GM04503 (cell line): ENCODE measurements at places on chromosomes 11 and 22.

DNA sequence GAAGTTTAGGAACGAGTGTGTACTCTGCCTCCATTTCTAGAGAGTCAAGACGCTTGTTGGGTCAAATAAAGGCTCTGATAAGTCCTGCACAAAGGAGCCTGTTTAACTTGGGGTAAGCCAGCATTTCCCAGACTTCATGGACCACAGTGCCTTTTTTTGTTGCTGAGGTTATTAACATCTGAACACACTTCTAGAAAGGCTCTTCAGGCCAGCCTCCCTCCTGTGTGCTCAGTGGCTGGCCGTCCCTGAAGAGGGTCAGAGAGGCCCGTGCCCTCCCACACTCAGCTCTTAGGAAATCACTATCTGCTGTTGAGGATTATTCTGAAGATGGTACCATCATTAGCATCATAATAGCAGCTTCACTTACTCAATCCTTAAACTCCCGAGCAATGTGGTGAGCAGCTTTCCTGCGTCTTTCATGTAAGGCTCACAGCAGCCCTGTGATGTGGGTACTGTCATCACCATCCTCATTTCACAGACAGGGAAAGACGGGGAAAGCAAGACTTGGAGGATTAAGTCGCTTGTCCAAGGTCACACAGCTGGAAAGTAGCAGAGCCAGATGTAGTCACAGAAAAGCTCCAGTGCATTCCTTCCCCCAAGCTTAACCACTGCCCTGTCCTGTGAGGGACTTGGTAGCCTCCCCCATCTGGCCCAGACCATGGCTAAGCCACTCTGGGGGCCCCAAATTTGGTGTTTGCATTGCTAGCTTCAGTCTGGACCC lies 71.3 kb downstream of the TSPAN18 start:
- DNase-seq: no peak

DNA sequence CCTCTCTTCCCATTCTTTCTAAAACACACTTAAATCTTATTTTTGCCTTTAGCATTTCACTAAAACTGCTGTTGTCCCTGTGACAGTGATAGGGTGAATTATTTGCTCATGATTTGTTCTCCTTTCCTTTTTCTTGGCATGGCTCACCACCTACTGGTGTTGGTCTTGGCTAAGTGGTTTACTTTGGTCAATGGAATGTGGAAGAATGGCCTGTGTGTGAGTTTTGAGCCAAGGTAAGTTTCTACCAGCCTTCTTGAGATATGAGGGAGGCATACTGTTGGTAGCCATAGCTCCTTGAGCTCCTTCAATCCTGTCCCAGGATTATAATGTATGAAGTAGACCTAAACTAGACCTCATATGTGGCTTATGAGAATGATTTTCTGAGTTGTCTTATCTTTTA lies 506.3 kb upstream of the RAG2 start:
- DNase-seq: no peak

DNA sequence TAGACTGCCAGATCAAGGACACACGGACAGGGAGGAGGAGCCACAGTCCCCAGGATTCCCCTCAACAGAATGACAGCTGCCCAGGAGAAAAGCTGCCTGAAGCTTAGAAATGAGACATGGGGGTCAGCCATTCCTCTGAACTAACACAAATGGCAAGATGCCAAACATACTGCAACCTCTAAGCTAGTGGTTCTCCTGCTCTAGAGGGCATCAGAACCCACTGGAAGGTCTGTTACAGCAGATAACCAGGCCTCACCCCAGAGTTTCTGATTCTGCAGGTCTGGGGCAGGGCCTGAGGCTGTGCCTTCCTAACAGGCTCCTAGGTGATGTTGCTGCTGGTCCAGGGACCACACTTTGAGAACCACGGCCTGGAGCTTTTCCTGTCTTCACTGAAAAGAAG lies 28.6 kb upstream of the BID start:
- DNase-seq: no peak

DNA sequence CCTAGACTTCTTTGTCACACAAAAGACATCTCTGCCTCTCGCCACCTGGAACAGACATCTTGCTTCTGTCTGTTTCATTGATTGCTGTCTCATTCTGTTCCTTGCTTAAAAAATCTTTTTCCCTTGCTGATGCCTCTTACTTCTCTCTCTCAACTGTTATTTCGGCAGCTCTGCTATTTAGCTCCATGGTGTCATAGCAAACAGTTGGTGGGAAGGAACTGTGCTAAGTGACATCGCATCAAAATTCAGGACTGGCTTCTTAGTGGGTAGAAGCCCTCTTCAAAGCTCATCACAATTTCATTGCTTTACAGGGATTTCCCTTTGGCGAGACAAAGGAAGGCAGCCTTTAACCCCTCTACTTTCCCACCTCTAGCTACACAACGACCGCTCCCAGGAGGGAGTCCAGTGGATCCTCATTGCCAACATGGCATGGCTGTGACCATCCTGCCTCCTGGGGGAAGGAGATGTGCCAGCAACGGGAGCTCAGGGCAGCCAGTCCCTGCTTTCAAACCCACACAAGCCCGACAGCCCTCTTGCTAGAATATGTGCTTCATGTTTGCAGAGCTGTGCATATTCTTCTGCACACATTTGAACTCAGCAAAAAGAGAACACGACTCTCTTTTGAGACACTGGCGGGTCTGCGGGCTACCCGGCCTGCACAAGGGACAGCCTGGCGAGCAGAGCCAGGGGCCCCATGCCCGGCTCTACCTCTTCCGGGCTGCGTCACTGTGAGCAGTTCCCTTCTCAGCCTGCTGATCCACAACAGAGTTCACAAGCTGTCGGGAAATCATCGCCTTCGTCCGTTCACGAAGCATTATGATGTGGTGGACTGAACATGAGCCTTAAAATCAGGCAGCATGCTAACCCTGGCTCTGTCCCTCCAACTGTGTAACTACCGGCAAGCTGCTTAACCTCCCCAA lies 51.1 kb upstream of the JAM3 start:
- no peak for DNase-seq

GRCh38 chr22:49499433-49500075 lies 328.1 kb downstream of the BRD1 start:
- DNase-seq: no peak

DNA sequence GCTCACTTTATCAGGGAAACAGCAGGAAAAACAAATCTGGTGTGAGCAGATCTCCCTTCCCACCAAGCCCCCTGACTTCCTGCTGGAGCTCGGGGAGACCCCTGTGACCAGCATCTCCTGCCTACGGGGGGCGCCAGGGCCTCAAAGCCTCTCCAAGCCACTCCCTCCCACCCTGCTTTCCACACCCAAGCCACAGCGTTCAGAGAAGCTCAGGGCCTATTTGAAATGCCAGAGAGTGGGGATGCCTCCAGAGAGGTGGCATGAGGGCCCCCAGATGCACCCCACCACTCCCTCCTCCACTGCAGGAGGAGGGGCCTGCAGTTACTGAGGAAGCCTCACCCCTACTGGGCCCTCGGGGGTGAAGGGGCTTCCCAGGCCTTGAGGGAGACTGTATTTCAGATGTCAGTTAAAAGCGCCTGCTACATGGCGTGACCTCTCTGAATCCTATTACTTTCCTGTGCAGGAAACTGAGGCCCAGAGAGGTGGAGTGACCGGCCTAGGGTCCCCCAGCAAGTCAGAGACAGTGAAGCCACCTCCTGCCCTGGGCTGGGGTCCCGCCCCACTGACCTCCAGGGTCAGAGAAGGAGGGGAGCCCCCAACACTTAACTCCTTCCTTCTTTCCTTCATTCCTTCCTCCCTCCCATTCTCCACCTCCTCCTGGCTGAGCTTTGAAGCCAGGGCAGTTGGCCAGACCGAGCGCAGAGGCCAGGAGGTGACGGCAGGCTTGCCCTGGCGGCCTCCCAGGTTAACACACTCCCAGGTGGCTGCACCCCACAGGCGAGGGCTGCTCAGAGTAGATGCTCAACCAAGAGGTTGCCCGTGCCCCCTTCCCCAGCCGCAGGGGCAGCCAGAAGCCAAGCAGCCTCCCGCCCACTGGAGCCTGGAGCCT lies 6.0 kb upstream of the CDKN1C start:
- no peak for DNase-seq

DNA sequence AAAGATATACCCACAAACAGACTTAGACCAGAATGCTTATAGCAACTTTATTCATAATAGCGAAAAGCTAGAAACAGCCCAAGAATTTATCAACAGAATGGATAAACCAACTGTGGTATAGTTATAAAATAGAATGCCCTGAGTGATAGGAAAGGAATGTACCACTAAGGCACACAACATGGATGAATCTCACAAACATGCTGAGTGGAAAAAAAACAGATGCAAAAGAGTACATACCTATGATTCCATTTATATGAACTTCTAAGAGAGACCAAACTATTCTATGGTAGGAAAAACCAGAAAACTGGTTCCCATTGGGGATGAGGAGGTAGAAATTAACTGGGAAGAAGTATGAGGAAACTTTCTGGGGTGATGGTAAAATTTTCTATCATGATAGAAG lies 40.4 kb upstream of the GRIK4 start:
- DNase-seq: peak; percentile 79

DNA sequence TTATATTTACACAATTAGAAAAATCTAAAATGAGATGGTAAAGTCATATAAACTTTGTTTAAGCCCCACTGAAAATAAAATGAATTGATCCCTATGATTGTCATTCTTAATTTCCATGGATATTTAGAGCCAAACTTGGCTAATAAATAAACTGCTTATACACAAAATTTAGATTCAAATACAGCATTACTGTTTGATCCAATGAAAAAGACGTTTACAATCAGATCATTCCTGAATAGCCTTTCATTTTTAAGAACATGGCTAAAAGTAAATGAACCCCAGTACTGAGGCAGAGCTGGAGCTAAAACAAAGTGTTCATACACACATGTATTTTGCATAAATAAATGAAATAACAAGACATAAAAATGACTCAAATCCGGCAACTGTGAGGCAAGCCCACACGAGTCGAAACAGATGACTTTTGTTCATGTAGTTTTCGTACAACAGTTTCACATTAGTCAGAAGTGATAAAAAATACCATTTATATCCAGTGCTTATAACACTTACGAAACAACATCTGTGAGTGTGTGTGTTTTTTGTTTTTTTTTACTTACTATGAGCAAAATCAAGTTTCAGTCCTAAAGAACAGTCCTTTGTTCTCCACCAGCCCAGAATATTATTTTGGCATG lies 386.5 kb downstream of the SOX6 start:
- DNase-seq: peak; percentile 49

GRCh38 chr11:8371516-8371884 lies 107.8 kb upstream of the LMO1 start:
- DNase-seq: no peak

GRCh38 chr11:35387111-35387982 lies 32.0 kb downstream of the SLC1A2 start:
- no peak for DNase-seq

DNA sequence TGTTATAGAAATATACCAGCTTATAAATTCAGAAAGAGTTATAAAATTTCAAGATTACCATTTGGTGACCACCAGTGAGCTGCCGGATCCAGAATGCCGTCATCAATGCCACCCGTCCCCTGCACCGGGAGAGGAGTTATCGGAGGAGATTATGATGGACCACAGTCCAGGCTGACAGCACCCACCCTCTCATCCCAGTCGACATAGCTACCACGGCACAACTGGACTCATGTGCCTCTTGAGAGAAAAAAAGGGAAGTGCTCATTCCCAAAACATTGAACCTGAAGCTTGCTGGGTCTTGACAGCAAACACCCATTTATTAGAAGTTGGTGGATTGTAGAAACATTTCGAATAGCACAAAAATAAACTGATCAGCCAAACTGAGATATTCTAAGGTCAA lies 1331.5 kb downstream of the TBC1D22A start:
- DNase-seq: no peak

GRCh38 chr11:120517390-120517761 lies 5.8 kb downstream of the GRIK4 start:
- DNase-seq: no peak

- DNase-seq: peak; percentile 39
Observed at GRCh38 chr11:76577226-76577920, 93.2 kb downstream of the LRRC32 start.

DNA sequence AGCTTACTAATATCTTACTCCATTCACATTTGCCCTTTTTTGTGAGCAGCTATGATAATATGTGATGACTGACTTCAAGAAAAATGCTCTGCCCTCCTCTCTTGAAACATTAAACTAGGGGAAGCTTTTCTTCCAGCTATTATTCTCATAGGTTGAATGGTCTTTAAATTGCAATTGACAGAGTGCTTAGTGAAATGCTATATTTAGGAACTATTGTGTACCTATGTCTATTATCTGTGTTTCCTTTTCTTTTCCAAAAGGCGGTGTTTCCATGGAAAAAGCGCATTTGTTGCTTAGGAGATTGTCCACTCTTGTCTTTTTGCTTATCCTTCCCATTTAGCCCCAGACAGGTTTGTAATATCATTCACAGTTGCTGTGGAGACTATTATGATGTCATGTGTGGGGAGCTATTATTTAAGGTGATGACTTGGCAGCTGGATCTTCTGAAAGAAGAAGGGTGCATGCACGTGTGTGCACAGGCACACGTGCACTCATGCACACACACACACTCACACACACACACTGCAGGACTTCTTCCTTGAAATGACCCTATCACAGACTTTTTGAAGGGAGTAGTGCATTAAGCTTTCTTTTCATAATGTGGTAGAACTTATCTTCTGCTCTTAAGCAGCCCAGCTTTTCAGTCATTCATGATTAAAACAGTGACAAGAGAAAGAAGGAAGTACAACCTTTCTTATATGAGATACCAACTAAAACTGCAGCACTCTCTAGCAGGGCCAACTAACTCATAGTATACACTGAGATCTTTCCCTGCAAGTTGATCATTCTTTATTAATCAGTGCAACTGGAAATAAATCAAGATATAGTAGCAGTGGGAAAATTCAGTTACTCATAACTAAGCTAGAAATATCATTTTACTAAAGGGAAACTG lies 340.8 kb upstream of the MTNR1B start:
- no peak for DNase-seq

- no peak for DNase-seq
Observed at GRCh38 chr11:131409345-131409744, 38.9 kb downstream of the NTM start.

DNA sequence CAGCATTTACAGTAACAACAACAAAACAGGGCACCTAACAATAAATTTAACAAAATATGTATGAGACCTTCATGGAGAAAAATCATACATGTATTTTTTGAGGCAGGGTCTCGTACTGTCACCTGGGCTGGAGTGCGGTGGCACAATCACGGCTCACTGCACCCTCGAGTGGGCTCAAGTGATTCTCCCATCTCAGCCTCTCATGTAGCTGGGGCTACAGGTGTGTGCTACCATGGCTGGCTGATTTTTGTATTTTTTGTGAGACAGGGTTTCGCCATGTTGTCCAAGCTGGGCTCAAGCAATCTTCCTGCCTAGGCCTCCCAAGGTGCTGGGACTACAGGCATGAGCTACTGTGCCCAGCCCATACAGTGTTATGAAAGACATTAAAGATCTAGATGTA lies 278.1 kb downstream of the SWAP70 start:
- DNase-seq: no peak

- DNase-seq: no peak
Observed at GRCh38 chr11:93236741-93237675, 39.2 kb upstream of the SLC36A4 start.
